Astrocyte of the hippocampus (primary cell): ENCODE measurements at places on chromosomes 5 and 9.

DNA sequence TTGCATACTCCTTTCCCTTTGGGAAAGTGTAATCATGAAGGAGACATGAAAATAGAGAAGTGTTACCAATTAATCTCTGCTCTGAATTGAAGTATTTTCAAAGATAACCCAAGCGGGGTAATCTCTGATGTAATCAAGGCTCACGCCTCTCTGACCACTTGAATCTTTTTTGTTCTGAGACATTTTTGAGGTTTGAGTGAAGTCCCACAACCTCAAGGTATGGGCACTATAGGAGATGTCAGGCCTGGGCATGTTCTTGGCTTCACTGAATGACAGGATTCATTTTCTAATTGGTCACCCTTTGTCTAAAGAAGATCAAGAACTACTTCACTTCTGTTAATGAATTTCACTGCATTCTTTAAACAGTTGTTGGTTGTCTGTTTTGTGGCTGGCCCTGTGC is 23.7 kb downstream of the ENHO start:
- DNase-seq, result no peak

DNA sequence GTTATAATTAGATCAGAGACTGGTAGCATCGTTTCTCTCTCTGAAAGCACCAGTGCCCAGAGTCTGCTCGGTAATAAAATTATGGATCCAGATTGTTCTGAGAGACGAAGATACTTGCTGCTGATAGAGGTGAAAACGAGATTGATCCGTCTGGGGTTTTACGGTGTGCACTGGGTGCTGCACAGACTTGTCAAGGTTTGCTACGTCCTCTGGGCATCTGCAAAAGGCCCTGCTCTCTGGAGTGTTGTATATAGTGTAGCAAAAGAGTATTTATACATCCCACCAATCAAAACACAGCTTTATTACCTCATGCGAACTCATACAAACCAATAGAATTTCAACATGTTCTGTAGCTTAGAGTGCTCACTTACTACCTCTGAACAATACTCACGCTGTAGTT is 219.3 kb downstream of the PBX3 start:
- DNase-seq, result no peak

DNA sequence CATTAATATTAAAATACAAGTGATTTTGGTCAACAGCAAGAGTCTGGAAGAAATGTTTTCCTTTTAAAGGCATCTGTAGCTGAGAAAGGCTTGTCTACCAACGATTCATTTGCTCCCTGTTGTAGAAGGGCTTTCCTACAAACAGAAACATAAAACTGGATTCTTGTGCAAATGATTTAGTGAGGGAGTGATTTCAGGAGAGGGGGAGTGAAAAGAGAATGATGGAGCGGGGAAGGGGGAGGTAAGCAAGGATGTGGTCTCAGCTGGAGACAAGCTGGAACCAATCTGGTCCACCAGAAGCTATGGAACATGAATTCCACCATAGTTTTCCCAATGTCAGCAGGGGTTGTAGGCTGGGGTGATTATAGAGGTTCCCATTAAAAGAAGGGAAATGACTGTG is 196.3 kb downstream of the FBXO4 start:
- no peak for DNase-seq

- no peak for DNase-seq
These were observed 1.9 kb downstream of the DIPK1B start for GRCh38 chr9:136714096-136714892.

GRCh38 chr5:4099386-4099785 is 503.8 kb downstream of the IRX1 start:
- no peak for DNase-seq

GRCh38 chr5:139752506-139753473 is 42.8 kb upstream of the PSD2 start:
- DNase-seq, result peak; percentile 81

GRCh38 chr5:56010431-56010830 is 15.7 kb upstream of the IL6ST start:
- DNase-seq, result no peak

GRCh38 chr5:5316334-5316733 is 106.1 kb upstream of the ICE1 start:
- DNase-seq, result peak; percentile 75

- DNase-seq, result no peak
These were observed 26.8 kb downstream of the MRRF start for GRCh38 chr9:122291458-122291857.

DNA sequence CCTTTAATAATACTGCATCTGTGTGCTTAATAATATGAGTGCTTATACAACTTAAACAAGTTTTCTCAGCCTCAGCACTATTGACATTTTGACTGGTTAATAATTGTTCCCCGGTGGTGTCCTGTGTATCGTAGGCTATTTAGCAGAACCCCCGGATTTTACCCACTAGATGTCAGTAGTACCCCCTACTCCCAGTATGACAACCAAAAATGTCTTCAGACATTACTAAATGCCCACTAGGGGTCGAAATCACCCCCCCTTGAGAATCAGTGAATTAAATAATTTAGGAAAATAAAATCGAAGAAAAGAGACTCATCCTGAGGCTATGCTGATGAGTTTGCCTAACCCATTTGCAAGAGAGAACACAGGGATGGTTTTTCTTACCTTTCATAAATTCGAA is 166.3 kb downstream of the ATP10B start:
- DNase-seq, result peak; percentile 3

GRCh38 chr5:32646061-32646969 is 61.0 kb downstream of the SUB1 start:
- no peak for DNase-seq

- DNase-seq, result no peak
These were observed 17.8 kb downstream of the MRPL36 start for GRCh38 chr5:1781726-1782384.

DNA sequence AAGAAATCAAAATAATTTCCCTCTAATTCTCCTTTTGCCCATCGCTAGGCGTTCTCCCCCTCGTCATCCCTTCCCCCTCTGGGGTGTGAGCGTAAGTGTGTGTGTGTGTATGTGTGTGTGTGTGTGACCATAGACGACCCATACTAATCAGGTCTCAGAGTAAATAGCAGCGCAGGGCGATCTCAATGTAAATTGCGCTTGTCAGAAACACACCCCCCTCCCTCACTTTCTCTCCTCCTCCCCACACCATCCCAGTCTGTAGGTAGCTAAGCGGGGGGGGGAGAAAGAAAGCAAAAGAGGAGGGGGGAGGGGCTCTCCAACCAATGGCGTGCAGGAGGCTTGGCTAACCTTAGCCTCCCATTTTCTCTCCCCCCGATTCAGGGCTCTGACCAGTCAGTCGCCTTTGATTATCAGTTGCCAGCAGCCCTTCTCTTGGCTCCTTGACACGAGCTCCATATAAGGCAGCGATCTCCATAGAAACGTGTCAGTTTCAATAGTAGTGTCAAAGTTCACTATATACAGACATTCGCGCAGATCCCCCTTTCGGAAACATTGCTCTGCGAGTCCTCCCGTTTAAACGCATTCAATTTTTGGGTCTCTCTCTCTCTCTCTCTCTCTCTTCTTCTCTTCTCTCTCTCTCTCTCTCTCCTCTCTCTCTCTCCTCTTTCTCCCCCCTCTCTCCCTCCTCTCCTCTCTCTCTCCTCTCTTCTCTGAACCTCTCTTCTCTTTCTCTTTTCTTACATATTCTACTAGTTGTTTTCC is at the start of gene NR2F1:
NR2F1 (plus strand) TSS at position 546 of the 762 bp plus-strand sequence. CDS start 1,802 bp downstream, outside the sequence.
- peak; percentile 98 for DNase-seq

- DNase-seq, result peak; percentile 31
These were observed 51.9 kb downstream of the NEURL1B start for GRCh38 chr5:172692981-172693380.

GRCh38 chr9:14271093-14271673 is 42.8 kb downstream of the NFIB start:
- peak; percentile 88 for DNase-seq

- DNase-seq, result no peak
These were observed 128.8 kb upstream of the PANK3 start for GRCh38 chr5:168707716-168708695.

DNA sequence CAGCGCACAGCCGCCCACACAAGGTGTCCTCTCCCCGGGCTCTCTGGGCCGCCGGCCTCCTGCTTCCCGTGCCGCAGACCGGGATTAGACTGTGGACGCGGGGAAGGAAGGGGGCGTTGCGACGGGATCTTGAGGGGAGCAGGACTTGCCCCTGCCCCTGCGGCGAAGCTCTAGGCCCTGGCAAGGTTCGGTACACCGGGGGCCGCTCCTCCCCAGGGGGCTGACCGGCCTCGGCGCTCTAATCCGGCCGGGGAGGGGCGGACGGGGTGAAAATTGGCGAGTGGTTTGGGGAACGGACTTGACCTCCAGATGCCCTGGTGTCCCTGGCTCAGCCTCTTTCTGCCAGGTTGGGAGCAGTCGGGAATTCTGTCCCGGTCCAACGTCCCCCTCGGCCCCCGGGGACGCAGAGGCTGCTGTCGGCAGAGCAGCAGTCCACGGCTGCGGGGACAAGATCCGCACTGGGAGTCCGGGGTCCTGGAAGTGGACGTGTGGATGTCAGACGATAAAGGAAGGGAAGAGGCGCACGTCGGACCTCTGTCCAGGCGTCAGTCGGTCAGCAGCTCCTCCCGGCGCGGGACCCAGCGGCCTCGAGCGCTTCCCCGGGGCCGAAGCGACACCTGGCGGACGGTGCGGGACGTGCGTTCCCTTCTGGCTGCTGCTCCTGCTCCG is 1.9 kb upstream of the CNTFR start:
- DNase-seq, result peak; percentile 92

GRCh38 chr9:126117158-126117425 is 209.5 kb upstream of the MVB12B start:
- no peak for DNase-seq

- no peak for DNase-seq
These were observed 67.4 kb downstream of the ZNF608 start for GRCh38 chr5:124678922-124679519.

DNA sequence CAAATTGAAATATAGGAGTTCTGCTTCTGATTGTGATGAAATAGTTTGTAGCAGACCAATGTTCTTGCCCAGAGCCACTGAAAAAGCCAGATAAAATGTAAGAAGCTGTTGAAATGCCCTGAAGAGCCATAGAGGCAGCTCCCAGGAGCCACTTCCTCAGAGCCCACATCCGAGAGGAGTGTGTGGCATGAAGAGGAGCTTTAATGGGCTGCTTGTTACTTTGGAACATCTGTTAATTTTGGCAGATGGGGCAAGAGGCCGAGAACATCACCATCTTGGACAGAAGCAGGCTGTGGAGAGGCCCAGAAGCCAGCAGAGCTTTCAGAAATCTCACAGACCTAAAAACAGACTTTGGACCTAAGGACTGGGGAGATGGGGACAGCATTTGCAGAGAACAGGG is 370.8 kb downstream of the GADD45G start:
- no peak for DNase-seq

- DNase-seq, result no peak
These were observed 61.6 kb downstream of the FNBP1 start for GRCh38 chr9:129981180-129981907.

DNA sequence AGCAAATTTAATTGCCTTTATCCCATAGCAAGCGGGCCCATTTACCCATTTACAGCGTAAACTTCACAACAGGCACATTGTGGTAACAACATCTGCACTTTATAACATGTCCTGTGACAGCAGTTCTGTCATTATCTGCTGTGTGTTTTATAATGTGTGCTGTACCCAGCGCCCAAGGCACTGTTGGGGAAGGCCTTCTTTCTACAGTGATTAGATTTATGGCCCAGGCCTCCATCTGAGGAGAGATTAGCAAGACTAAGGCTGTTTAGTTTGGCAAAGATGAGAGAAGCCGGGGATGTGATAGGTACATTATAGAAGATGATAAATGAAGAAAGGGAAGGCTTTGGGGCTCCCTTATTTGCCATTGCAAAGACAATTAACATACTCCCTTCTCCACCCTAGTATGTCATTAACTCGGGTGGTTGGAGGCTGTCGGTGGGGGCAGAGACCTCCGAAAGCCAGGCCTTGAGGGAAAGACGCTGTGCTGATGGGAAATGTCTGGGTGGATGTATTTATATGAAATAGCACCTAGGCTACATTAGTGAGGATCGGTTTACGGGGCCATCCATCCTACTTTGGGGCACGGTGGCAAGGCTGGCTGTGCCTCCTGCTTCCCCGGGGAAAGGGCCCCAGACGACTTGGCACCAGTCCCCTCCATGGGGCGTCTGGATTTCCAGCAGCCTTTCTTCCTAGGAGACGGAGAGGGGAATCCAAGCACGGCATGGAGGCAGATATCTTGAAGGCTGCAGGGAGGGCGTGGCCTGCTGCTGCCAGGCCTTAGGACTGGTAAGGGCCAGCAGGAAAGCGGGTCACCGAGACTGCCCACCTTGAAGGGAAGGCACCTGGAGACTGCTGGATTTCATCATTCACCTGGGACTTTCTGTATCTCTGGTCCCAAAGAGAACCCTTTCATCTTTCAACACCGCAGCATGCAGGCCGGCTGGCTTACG is 64.3 kb upstream of the PTCH1 start:
- no peak for DNase-seq

DNA sequence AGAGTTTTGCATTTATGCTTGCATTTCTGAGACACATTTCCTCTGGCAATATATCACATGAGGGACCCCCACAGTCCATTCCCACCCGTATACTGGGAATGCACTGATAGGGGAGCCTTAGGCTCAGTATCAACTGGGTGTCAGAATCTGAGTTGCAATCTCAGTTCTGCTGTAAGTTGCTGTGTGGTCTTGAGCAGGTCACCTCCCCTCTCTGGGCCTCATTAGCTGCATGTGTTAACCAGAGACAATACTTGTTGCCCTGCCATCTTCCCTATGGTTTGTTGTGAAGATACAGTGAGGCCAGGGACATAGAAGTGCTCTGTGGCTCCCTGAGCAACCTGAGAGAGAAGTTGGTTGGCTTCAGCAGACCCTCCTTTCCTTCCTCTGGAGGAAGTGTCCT is 55.7 kb upstream of the TGFBR1 start:
- DNase-seq, result no peak

DNA sequence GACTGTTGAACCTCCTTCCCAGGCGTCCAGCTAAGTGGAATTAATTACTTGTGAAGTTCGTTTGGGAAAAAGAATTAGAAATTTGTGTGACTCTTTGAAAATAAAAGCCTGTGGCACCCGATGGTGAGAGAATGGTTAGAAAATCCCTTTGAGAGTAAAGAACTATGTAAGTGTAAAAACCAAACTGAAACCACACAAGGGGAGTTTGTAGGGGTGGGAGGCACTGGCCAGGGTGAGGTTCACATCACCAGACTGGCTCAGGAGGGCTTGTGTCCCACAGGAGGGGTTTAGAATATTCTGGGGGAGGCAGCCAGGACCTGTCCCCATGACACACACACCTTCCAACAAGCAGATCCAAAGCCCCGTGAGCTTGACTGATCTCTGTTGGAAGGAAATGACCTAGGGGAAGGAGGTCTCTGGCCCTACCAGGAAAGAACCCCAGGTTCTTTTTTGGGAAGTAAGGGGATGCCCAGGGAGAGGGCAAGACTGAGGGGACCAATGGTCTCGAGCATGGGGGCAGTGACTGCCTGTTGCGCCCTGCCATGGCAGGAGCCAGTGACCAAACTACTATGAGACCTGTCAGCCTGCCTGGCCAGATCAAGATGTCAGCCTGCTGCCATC is 4.3 kb downstream of the SPATA24 start:
- no peak for DNase-seq

- DNase-seq, result no peak
These were observed 49.7 kb downstream of the RNF130 start for GRCh38 chr5:180021900-180022299.
